ENCODE measurements at places on chromosomes 2 and 18.

- DNase-seq: no peak
These were observed 26.1 kb downstream of the KIF5C start for GRCh38 chr2:148901142-148901541.

GRCh38 chr2:119929537-119929936, 83.3 kb upstream of the EPB41L5 start:
- no peak for DNase-seq

DNA sequence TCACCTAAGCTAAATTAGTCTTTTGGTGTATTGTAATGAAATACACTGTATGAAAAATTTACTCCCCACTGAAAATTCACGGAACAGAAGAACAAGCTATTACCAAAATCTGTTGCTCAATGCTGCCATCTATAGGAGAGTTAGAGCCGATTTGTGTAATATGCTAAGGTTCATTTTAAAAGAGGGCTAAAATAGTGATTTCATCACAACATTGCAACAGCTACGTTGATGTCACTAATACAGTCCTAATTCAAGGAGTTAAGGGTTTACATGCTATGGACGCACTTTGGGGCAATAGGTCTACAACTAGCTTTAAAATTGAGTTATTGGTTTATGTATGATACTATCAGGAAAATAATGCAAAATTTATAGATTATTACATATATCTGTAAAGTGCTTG, 3.0 kb upstream of the IRS1 start:
- DNase-seq: no peak

- no peak for DNase-seq
These were observed 63.7 kb upstream of the DNAJC10 start for GRCh38 chr2:182652326-182652725.

- no peak for DNase-seq
These were observed 285.1 kb downstream of the MTX2 start for GRCh38 chr2:176554101-176555048.

GRCh38 chr18:56982766-56983165, 164.1 kb upstream of the BOD1L2 start:
- no peak for DNase-seq

All from iPS DF 19.7 (cell line).